ENCODE measurements at places on chromosomes 5 and 9.

DNA sequence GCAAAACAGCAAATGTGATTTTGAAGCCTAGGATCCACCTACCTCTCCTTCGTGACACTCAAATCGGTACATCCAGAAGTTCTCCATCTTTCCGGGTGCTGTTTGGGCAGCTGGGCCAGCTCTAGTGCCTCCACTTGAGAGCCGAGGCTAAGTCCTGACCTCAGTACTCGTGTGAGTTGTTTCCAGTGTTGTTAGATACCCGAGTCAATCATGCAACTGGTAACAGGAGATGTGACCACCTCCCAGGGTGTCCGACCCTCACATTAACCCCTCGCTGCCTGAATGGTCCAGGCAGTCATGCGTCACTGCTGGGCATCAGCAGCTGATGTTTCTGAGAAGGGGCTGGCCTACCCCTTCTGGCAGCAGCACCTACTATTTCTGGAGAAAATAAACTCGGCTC lies 170.3 kb downstream of the ENTREP1 start:
- DNase-seq = no peak
- H3K4me3 ChIP-seq = no peak overlapping the region
- H3K27ac ChIP-seq = no peak overlapping the region
- no peaks in the 10 kb centered on the region for H3K36me3 ChIP-seq
- H3K4me1 ChIP-seq = no peaks in the 10 kb centered on the region

GRCh38 chr5:43663916-43664315 lies 60.9 kb downstream of the NNT start:
- DNase-seq = no peak
- H3K27me3 ChIP-seq = no peaks in the 10 kb centered on the region
- no peak overlapping the region for H3K27ac ChIP-seq
- no peaks in the 10 kb centered on the region for H3K4me1 ChIP-seq

DNA sequence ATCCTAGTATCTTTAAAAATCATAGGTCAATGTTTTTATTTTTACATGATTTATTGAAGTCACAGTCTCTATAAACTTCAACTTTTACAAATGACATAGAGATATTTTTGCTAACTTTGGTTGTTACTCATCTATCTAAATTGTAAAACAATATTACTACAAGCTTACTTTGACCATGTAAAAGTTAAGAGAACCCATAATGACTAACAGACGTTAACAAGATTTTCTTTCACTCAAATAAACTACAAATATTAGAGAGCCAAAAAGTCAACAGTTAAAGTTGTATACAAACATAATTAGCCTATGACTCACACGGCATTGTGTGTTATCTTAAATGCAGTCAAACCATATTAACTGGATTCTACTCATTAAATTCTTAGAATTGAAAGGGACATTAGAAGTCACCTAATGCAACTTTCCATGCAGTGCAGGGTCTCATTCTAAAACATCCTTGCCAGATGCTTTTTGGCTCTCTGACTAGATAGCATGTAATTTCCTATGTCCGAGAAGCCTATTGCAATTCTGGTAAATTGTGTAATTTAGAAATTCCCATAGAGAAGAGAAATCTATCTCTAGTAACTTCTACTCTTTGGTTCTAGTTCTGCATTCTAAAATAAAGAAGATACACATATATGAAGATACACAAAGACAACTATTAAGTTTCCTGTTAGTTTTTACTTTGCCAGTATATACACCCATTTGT lies 42.2 kb upstream of the UGT3A2 start:
- H3K27ac ChIP-seq = no peak overlapping the region
- H3K4me1 ChIP-seq = no peaks in the 10 kb centered on the region
- H3K27me3 ChIP-seq = no peaks in the 10 kb centered on the region
- no peak overlapping the region for H3K4me3 ChIP-seq
- peaks cover 12% of the 10 kb centered on the region for H3K36me3 ChIP-seq

- H3K4me3 ChIP-seq = no peak overlapping the region
- peaks cover 1% of the 10 kb centered on the region for H3K4me1 ChIP-seq
- no peak for DNase-seq
- no peaks in the 10 kb centered on the region for H3K27me3 ChIP-seq
- no peaks in the 10 kb centered on the region for H3K36me3 ChIP-seq
These were observed 37.5 kb downstream of the ZNF618 start for GRCh38 chr9:113913426-113914195.
